ENCODE measurements at places on chromosomes 7 and 10. TPM values are rescaled to one million over a fixed set of nuclear protein-coding genes. Genes with fewer than 3 reads are reported as not detected.

LIPF gene
- not detected for total RNA-seq

MUC12 gene
- total RNA-seq = not detected

VAX1 gene
- total RNA-seq = not detected

TSPAN33 gene
- 2.7 TPM for total RNA-seq

ZNF736 gene
- 26.0 TPM for total RNA-seq
